ENCODE measurements at places on chromosomes 5 and 9.

DNA sequence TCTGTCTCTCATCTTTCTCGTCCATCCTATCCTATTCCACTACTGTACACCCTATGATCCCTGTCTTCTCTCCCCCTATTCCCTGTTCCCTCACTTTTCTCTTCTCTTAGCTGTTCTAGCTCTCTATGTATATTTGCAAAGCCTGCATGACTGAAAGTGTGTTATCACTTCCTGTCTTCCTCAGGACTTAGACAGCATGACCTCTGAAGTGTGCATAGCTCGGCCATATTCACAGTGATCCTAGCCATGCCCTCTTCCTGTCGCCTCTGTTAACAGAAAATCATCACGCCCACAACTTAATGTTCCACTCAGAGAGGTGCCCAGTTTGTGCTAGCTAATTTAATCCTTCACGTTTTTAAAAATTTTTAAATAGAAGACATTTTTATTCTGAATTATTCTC lies 35.8 kb upstream of the CDH6 start:
- no peak for DNase-seq

DNA sequence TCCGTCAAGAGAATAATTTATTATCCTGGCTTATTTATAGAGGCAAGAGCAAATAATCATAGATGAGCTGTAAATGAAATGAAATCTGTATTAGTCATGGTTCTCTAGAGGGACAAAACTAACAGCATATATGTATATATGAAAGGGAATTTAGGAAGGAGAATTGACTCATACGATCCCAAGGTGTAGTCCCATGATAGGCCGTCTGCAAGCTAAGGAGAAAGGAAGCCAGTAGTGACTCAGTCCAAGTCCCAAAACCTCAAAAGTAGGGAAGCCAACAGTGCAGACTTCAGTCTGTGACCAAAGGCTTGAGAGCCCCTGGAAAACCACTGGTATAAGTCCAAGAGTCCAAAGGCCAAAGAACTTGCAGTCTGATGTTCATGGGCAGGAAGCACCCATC lies 515.9 kb upstream of the CYLC2 start:
- DNase-seq = no peak

GRCh38 chr5:117131876-117132275 lies 557.3 kb upstream of the SEMA6A start:
- DNase-seq = no peak

GRCh38 chr9:90775657-90776056 lies 26.0 kb upstream of the SYK start:
- DNase-seq = no peak

GRCh38 chr9:122816163-122816867 lies 12.1 kb downstream of the PDCL start:
- no peak for DNase-seq

DNA sequence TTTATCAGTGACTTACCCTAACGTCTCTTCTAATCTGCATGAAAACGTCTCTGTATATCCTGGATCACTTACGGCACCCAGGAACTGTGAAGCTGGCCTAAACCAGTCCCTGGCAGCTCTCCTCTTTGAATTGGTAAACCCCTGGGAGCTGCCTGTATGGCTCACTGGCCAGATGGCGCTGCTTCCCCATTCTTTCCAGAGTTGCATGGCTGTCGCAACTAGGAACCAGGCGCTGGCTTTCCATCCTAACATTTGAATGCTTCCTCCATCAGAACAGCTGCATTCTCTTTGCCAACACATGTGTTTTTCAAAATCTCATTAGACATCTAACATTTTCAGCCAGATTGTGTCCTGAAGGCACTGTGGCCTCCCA lies 8.0 kb upstream of the PCA3 start:
- no peak for DNase-seq

- no peak for DNase-seq
Measured at GRCh38 chr9:134936346-134937163, 18.8 kb upstream of the FCN1 start.

- DNase-seq = no peak
Measured at GRCh38 chr9:86979657-86980056, 32.4 kb upstream of the GAS1 start.

- DNase-seq = no peak
Measured at GRCh38 chr9:68558545-68558944, 17.9 kb upstream of the TMEM252 start.

DNA sequence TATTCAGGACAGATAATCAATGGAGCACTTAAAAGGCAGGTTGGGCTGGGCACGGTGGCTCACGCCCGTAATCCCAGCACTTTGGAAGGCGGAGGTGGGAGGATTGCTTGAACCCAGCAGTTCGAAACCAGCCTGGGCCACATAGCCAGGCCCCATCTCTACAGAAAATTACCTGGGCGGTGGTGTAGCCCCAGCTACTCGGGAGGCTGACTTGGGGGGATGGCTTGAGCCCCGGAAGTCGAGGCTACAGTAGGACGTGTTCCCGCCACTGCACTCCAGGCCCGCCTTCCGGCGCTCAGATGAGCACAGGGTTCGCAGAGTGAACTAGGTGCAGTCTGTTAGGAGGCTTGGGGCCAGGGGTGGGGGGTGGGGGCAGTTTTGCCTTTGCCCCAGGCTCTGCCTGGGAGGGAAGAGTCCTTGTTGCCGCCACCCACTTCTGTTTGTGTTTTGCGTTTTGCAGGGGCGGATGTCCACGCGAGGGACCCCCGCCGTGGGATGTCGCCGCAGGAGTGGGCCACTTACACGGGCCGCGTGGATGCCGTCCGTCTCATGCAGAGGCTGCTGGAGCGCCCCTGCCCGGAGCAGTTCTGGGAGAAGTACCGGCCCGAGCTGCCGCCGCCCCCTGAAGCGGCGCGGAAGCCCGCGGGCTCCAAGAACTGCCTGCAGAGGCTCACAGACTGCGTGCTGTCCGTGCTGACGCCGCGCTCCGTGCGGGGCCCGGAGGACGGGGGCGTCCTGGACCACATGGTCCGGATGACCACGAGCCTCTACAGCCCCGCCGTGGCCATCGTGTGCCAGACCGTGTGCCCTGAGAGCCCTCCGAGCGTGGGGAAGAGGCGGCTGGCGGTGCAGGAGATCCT lies 85.2 kb downstream of the ANKRD33B start:
- no peak for DNase-seq

GRCh38 chr5:132594170-132594569 lies 37.4 kb downstream of the RAD50 start:
- DNase-seq = no peak

- no peak for DNase-seq
Measured at GRCh38 chr5:43663916-43664315, 60.9 kb downstream of the NNT start.

DNA sequence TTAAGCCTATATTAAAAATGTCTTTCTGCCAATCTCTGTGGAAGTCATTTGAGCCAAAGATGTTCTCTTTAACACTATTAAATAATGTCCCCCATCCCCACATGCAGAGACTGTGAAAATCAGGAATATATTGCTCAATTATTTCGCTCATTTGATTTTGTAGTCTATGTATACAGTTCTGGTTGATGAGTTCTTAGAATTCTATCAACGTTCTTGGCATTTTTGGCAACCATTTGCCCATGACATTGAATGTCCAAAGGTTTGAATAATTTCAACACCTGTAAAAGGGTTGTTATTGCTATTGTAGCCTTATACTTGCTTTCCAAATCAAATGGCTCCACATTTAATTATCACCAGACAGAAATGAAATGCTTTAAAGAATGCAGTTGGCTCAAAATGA lies 536.1 kb downstream of the CAAP1 start:
- DNase-seq = no peak

DNA sequence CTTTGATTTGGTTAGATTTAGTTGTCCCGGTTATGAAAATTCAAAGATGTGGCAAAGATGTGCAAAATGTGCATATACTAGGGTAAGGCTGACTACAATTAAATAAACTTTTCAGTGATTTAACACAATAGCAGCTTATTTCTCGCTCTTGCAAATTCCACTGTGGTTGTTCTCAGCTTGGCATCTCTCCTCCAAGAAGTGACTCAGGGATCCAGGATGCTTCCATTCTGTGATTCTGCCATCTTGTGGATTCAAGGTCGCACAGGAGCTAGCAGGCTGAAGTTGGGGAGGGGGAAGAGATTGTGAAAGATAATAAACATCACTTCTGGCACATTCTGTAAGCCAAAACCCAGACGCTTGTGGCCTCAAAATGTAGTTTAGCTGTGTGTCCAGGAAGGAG lies 60.1 kb upstream of the TGFBR1 start:
- DNase-seq = no peak

- no peak for DNase-seq
Measured at GRCh38 chr9:70549926-70550325, 135.5 kb upstream of the KLF9 start.

DNA sequence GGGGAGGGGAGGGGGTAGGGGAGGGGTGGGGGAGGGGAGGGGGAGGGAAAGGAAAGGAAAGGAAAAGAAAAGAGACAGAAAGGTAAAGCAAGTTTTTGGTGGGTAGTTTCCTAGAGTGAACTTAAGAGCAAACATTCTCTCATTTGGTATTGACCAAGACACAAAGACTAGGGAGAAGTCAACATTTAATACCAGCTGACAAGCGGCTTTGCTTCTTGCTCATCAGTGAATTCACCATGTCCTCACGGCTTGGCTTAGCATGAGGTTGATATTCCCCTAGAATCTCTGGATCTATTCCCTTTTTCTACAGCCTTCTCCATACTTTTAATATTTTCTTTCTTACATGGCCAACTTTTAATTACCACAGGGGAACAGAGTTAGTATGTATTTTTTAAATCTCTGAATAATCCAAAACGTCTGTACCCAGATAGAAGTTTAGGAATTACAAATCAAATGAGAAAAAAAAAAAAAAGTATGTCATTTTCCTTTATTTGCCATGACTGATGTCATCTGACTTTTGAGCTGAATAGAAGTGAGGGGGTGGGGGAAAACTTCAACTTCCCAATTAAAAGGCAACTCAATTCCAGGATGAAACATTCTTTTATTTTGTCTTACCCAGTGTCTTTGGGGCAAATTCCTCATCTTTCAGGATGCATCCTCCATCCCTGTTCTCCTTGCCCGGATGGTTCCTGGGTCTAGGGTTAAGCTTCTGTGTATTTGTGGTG lies 40.1 kb upstream of the GLIS3 start:
- DNase-seq = no peak

DNA sequence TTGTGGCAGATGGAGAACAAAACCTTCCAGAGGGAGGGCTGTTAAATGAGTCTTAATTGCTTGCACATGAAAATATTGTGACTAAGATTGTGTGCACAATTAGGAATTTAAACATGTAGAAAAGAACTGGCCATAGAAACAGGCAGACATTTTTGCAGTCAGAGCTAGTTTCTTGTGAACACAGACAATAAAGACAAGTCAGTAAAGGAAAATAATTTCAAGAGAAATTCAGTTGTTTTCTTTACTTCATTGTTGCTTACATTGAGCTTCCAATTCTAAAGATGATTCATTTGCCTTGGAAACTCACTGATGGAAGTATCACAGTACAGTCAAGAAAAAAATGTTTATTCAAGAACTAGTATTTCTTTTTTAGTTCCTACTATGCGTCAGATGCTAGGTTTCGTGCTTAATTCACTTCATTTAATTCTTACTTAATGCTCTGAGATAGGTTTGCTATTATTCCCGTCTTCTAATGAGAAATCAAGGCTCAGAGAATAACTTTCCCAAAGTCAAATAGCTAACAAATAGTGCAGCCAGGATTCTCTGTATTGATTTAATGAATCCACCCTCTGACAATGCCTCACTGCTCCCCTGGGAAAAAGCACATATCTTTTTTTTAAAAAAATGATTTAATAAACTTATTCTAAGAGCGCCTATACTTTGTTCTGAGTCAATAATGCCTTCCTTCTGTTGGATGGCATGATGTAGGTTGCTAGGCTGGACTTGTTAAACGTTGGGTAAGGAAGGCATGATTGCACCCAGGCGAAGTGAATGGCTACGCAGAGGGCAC lies 581.4 kb downstream of the RAB3C start:
- DNase-seq = no peak

GRCh38 chr9:88551546-88552137 lies 16.7 kb downstream of the NXNL2 start:
- no peak for DNase-seq

- no peak for DNase-seq
Measured at GRCh38 chr9:132983491-132984201, 5.2 kb downstream of the GFI1B start.

- DNase-seq = no peak
Measured at GRCh38 chr5:153136910-153137614, 353.4 kb upstream of the GRIA1 start.

DNA sequence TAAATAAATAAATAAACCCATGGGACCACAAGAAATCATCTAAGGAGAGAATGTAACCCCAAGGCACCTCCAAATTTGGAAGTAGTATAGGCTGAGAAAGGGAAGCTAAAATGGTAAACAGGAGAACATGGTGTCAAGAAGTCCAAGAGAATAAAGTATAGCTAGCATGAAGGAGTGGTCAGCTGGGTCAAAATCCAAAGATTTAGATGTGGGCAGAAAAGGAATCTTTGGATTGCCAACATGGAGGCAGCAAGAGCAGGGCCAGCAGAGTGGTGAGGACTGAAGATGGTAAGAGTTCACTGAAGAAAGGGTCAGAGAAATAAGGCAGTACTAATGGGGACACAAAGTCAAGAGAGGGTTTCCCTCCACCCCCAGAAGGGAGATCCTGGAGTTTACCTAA lies 53.0 kb downstream of the TSSK1B start:
- no peak for DNase-seq

- DNase-seq = no peak
Measured at GRCh38 chr5:128318691-128319090, 219.4 kb downstream of the FBN2 start.

DNA sequence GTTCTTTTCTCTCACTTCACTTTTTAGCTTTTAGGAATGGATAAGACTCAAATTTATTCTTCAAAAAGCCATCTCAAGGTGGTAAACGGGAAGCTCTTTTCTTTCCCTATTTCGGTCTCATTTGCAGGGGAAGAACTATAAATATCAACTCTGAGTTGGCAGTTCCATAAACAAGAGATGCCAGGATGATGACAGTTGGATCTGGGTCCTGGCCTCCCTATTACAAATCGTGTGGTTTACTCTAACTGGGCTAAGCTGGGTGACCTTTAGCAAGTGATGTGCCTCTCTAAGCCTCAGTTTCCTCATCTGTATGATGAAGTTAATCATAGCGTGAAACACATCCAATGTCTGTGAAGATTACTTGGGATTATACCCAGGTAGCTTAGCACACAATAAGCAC lies 44.2 kb downstream of the TLE4 start:
- no peak for DNase-seq

DNA sequence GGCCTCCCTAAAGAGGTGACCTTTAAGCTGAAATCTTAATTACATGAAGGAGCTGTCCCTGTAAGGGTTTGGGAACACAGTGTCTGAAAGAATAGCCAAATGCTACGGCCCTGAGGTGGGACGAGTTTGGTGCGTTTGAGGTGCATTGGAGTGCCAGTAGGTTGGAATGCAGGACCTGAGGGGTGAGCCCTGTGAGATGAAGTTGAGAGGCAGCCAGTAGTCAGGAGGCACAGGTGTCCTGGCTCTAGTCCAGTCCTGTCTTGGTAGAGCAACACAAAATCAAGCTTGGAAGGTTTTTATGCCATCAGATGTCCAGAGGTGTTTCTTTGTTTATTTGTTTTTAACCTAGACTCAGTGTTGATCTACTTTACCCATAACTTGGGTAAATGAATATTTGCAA lies 108.5 kb downstream of the ARHGAP26 start:
- DNase-seq = no peak

GRCh38 chr9:128921881-128922763 lies 1.3 kb downstream of the PHYHD1 start:
- DNase-seq = no peak
